ENCODE measurements at places on chromosomes 3 and 15.
A peak's percentile ranks its signal among the peaks of the same experiment; 100 is the strongest.

GRCh38 chr3:71372911-71373637, 210.5 kb downstream of the FOXP1 start:
- no peaks in the 10 kb centered on the region for H3K36me3 ChIP-seq
- H3K4me3 ChIP-seq, result no peak overlapping the region
- no peaks in the 10 kb centered on the region for H3K27me3 ChIP-seq

GRCh38 chr3:9617056-9617455, 32.2 kb upstream of the MTMR14 start:
- H3K4me3 ChIP-seq, result no peak overlapping the region
- no peak for DNase-seq
- no peaks in the 10 kb centered on the region for H3K36me3 ChIP-seq
- no peaks in the 10 kb centered on the region for H3K4me1 ChIP-seq
- no peak overlapping the region for H3K27ac ChIP-seq
- H3K27me3 ChIP-seq, result no peaks in the 10 kb centered on the region

DNA sequence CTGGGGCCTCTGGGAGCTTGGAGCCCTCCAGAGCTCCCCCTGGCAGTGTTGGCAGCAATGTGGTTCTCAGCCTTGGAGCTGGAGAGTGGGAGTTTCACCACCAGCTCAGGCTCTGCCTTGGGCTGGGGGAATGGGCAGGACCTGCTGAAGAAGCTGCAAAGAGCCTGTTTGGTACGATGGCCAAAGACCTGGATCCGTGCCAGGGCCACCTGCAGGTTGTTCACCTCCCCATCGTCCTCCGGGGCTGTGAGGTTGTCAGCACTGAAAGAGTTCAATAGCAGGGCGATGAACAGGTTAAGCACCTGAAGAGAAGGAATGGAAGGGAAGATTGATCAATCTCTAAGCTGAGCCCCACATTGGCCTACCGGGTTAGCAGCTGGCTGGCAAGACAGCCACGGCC, 77.3 kb upstream of the SCN5A start:
- no peak overlapping the region for H3K4me3 ChIP-seq
- no peaks in the 10 kb centered on the region for H3K36me3 ChIP-seq
- no peaks in the 10 kb centered on the region for H3K4me1 ChIP-seq
- no peaks in the 10 kb centered on the region for H3K27me3 ChIP-seq

GRCh38 chr3:86245360-86245759, 745.6 kb downstream of the VGLL3 start:
- H3K27me3 ChIP-seq, result no peaks in the 10 kb centered on the region
- no peak overlapping the region for H3K27ac ChIP-seq
- no peaks in the 10 kb centered on the region for H3K36me3 ChIP-seq
- H3K4me1 ChIP-seq, result no peaks in the 10 kb centered on the region
- no peak overlapping the region for H3K4me3 ChIP-seq

DNA sequence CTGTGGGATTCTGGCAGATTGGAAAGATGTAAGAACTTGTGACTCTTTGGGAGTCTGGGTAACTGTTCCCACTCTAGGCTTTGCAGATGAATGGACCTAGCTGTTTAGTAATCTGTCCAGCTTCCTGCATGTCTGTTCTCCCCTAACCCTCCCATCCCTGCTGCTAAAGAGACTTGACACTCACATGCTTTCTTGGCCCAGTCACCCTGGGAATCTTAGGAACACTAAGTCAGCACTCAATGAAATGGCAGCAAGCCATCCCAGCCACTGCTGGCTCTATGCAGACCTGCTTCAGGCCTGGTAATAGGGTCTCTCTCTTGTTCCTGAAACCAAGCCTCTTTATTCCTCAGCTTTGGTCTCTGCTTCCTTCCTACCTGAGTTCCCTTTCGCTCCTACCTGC, 63.7 kb upstream of the THSD4 start:
- no peaks in the 10 kb centered on the region for H3K4me1 ChIP-seq
- peak overlapping the region; percentile 67 for H3K27ac ChIP-seq
- H3K4me3 ChIP-seq, result no peak overlapping the region
- H3K27me3 ChIP-seq, result no peaks in the 10 kb centered on the region
- H3K36me3 ChIP-seq, result peaks cover 3% of the 10 kb centered on the region
- DNase-seq, result peak; percentile 13

- H3K36me3 ChIP-seq, result no peaks in the 10 kb centered on the region
- peak overlapping the region; percentile 93 for H3K27ac ChIP-seq
- no peak for DNase-seq
- no peaks in the 10 kb centered on the region for H3K27me3 ChIP-seq
- peaks cover 13% of the 10 kb centered on the region for H3K4me1 ChIP-seq
Observed at GRCh38 chr3:64225695-64226499, 631 bp upstream of the PRICKLE2 start.

GRCh38 chr15:48671103-48672022, 25.9 kb upstream of the FBN1 start:
- H3K4me3 ChIP-seq, result no peak overlapping the region
- H3K36me3 ChIP-seq, result no peaks in the 10 kb centered on the region
- H3K27me3 ChIP-seq, result no peaks in the 10 kb centered on the region
- no peak overlapping the region for H3K27ac ChIP-seq
- no peaks in the 10 kb centered on the region for H3K4me1 ChIP-seq
- DNase-seq, result no peak

GRCh38 chr15:100255644-100256043, 86.1 kb downstream of the ADAMTS17 start:
- H3K27ac ChIP-seq, result no peak overlapping the region
- no peak for DNase-seq
- H3K36me3 ChIP-seq, result peaks cover 10% of the 10 kb centered on the region

- DNase-seq, result no peak
- H3K27ac ChIP-seq, result no peak overlapping the region
- no peaks in the 10 kb centered on the region for H3K27me3 ChIP-seq
- no peak overlapping the region for H3K4me3 ChIP-seq
Observed at GRCh38 chr3:157871838-157872460, 234.3 kb downstream of the SHOX2 start.

- H3K27ac ChIP-seq, result no peak overlapping the region
- peaks cover 10% of the 10 kb centered on the region for H3K36me3 ChIP-seq
- no peaks in the 10 kb centered on the region for H3K4me1 ChIP-seq
- no peak for DNase-seq
- no peaks in the 10 kb centered on the region for H3K27me3 ChIP-seq
- H3K4me3 ChIP-seq, result no peak overlapping the region
Observed at GRCh38 chr15:34241376-34242330, 16.8 kb downstream of the EMC4 start.

DNA sequence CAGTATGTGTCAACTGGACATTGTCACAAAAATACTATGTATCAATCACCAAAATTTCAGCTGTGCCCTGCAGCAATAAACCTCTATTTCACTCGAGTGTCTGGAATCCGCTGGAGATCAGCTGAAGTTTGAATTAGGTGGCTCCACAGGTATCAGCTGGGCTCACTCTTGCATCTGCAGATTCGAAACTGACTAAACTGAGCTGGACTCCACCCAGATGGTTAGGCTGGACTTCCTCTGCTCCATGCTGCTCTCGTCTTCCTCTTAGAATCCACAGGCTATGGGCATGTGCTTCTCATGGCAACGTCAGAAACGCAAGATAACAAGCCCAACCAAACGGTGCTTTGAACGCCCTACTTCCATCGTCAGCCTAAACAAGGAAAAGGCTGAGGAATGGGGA, 565.3 kb upstream of the ROBO2 start:
- no peaks in the 10 kb centered on the region for H3K36me3 ChIP-seq
- H3K4me1 ChIP-seq, result no peaks in the 10 kb centered on the region
- no peaks in the 10 kb centered on the region for H3K27me3 ChIP-seq
- H3K4me3 ChIP-seq, result no peak overlapping the region

DNA sequence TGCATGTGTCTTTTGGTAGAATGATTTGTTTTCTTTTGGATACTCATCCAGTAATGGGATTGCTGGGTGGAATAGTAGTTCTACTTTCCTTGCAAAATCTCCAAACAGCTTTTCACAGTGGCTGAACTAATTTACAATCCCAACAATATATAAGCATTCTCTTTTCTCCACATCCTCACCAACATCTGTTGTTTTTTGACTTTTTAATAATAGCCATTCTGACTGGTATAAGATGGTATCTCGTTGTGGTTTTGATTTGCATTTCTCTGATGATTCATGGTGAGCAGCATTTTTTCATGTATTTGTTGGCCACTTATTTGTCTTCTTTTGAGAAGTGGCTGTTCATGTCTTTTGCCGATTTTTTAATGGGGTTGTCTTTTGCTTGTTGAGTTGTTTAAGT, 55.8 kb downstream of the ST8SIA2 start:
- H3K4me1 ChIP-seq, result peaks cover under 1% of the 10 kb centered on the region
- H3K27me3 ChIP-seq, result no peaks in the 10 kb centered on the region
- peaks cover 12% of the 10 kb centered on the region for H3K36me3 ChIP-seq

- DNase-seq, result no peak
- H3K36me3 ChIP-seq, result no peaks in the 10 kb centered on the region
- H3K27ac ChIP-seq, result no peak overlapping the region
- H3K27me3 ChIP-seq, result no peaks in the 10 kb centered on the region
Observed at GRCh38 chr3:126367316-126367805, 10.2 kb upstream of the KLF15 start.

All from spinal cord (tissue), 10 donors.